ENCODE measurements at places on chromosomes 2 and 18.

- DNase-seq: no peak
Measured at GRCh38 chr18:74303306-74303705, 11.5 kb upstream of the CYB5A start.

- DNase-seq: peak; percentile 34
Measured at GRCh38 chr2:12718015-12718671, 1.4 kb downstream of the TRIB2 start.

DNA sequence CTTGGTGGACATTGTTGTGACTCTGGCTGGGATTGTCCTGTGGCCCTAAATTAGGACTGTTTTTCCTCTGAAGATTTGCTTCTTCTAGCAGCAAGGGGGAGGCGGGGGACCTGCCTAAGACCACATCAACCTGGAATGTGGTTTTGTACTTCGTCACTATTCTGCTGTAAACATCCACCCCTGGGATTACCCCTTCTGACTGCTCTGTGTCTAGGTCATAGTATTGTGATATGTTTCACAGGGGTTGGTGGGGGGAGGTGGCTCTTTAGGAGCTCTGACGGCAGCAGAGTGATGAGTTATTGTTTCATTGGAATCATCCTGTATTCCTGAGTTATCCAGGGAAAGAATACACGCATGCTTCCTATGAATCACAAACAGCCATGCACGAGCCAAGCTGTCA is 226.4 kb upstream of the MYT1L start:
- DNase-seq: peak; percentile 11

DNA sequence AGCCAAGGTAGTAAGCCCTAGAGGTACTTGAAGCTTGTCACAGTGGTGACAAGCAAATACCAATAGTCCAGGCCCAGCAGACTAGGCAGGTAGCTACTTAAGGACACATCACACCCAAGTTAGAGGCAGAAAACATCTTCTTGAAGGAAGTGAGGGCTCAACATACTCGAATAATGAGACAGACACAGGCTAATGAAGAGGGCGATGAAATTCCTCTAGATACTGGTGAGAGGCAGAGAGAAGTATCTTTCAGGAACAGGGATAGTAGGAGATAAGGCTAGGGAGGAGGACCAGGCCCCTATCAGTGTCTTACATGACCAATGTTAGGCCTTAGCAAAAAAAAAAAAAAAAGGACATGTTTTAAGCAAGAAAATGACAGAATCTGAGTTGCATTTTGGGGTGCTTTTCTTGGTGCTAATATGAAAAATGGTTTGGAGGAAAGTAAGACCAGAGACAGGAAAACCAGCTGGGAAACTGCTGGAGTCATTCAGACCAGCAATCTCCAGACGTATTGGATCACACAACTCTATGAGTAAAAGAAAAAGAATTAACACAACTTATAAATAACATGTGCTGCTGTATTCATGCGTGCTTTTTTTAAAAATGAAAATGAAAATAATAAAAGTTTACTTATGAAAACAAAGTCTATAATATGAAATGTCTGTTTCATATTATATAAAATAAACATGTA is 37.7 kb downstream of the COBLL1 start:
- DNase-seq: no peak

DNA sequence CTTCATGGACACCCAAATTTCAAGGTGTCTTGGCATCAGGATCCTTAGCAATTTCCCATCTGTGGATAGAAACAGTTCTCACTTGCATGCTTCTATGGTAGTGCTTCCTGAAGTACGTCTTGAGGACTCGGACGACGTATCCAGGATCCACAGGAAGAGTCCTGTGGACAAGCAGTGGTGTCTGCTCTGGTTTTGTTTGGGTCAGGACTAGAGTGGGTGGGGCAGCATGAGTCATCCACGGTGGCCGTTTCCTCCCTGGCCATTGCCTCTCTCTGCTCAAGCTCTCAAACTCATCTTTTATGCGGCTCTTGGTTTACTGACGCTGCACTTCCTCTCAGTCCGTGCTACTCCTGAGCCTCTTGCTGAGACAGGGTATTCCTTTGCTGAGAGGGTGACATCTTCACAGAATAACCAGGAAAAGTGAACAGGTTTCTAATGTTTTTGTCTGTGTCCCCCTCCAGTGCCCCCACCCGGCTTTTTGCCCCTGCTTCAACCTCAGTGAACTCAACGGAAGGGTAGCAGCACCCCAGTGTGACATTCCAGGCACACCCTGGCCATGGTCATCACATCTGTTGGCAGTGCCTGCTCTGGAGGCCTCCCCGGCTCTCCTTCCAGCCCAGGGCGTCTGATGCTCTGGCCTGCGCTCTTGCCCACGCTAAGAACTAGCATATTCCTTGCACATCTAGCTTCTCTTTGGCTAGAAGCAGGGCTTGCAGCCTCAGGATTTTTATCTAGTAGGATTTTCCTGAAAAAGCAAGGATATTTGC is 62.2 kb downstream of the ARMC9 start:
- no peak for DNase-seq

GRCh38 chr2:37874470-37874869 is 50.6 kb upstream of the RMDN2 start:
- DNase-seq: peak; percentile 14

DNA sequence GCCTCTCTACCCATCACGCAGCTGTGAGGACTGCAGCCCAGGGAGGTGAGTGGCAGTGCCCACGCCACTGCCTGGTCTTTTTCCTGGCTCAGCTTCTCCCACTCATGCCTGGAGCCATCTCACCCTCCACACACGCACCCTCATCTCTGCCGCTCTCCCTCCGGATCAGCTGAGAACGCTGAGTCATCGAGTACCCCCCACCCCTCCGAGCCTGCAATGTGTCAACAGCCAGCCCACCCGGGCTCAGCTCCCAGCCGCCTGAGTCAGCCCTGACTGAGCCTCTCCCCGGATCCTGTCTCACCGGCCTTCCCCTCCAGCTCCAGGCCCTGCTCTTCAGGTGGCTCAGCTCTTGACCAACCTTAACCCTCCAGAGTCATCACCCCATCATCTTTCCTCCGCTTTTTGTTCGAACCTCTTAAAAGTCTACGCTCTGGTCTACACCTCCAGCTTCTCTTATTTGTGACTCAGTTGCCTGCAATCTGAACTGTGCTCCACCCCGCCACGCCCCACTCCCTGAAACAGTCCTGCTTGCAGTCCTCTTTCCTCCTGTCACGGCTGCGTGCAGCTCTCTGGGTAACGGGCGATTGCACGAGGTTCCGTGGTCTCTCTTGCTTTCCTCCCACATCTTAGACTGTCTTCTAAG is 94.4 kb upstream of the ASAP2 start:
- DNase-seq: peak; percentile 3

DNA sequence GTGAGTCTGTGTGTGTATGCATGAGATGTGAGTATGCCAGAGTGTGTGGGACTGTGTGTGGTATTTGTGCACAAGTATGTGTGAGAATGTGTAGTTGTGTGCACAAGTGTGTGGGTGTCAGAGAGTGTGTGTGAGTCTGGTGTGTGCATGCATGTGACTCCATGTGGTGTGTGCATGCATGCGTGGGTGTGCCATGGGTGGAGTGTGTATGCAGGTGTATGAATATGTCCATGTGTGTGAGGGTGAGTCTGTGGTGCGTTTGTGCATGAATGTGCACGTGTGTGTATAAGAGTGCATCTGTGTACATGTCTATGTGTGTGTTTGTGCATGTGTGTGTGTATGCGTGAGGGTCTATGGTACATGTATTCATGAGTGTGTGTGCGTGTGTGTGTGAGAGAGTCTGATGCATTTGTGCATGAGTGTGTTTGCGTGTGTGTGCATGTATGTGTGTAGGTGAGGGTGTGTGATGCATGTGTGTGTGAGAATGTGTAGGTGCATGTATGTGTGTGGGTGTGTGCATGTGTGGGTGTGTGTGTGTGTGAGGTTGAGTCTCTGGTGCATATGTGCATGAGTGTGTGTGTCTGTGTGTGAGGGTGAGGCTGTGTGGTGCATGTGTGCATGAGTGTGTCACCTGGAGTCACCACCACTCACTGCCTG is 226.8 kb downstream of the LDLRAD4 start:
- no peak for DNase-seq

DNA sequence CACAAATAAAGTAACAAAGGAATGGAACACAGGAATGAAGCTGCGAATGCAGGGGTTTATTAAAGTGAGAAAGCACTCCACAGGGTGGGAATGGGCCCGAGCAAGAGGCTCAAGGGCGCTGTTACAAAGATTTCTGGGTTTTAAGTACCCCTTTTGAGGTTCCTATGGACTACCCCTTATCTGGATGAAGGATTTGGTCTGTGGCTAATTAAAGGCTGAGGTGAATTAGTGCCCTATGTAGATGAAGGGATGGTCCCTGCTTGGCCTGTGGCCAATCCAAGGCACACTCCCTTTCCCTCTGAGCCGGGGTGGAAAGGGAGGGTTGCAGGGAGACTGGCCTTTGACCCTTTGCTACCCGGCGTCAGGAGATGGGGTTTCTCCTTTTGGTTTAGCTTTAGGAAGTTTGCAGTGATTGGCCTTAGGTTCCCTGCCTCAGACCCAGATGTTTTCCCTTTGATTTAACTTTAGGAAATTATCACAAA is 47.5 kb upstream of the CNGA3 start:
- DNase-seq: no peak

DNA sequence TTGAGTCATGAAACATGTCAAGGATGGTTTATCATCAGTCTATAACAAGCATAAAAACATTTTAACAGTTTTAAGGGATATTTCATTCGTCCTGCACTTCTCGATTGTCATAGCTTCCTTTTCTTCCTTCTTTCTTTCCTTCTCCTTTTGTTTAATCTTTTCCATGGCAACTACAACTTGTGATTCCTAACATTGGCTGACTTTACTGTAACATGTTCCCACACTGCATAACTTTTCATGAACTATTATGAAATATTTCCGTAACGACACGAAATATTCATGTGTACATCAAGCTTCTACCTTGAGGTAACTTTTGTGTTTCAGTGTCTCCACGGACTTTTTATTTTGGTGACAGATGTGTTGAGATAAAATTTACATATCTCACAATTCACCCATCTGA is 134.4 kb downstream of the ACTR3 start:
- no peak for DNase-seq

GRCh38 chr2:236862526-236862925 is 223.2 kb upstream of the COPS8 start:
- DNase-seq: no peak

Measured in activated CD8-positive, alpha-beta T cell treated with anti-CD3 and anti-CD28 coated beads for 36 hours (primary cell).